ENCODE measurements at places on chromosomes 3 and 15. TPM values are rescaled to one million over a fixed set of nuclear protein-coding genes. Genes with fewer than 3 reads are reported as not detected.

Gene EPHB3
- 7.2 TPM for total RNA-seq

Gene TMEM212
- not detected for total RNA-seq

Gene NEK10
- 7.9 TPM for total RNA-seq

Gene HYAL1
- total RNA-seq, result 0.65 TPM

Gene SLC51A
- not detected for total RNA-seq

Gene CCR9
- total RNA-seq, result not detected

Gene PFKFB4
- 23.2 TPM for total RNA-seq

Gene GOLGA8S
- 0.32 TPM for total RNA-seq

Gene MGLL
- total RNA-seq, result 61.0 TPM

Gene GOLGA8T
- not detected for total RNA-seq

Gene CELSR3
- total RNA-seq, result 9.6 TPM

DNA sequence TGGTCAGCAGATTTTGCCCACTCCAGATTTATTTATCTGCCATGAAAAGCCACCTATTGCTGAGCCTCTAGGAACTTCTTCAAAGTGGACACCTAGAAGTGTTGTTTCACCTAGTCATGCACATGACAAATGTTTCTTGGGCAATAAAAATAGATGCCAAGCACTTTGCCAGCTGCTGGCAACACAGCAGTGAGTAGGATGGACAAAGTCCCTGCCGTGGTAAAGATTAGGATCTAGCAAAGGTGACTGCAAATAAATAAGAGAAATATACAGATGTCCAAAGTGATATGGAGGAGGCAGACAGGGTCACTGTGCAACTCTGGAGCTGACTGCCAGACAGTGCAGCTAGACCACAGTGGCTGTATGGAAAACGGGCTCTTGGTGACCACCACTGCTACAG, 137.9 kb downstream of the SUCLG2 start:
- DNase-seq, result no peak

- no peak for DNase-seq
These were observed 631.9 kb downstream of the RBMS3 start for GRCh38 chr3:29912600-29913288.

- no peak for DNase-seq
These were observed 368.7 kb downstream of the FOXP1 start for GRCh38 chr3:71214797-71215196.

DNA sequence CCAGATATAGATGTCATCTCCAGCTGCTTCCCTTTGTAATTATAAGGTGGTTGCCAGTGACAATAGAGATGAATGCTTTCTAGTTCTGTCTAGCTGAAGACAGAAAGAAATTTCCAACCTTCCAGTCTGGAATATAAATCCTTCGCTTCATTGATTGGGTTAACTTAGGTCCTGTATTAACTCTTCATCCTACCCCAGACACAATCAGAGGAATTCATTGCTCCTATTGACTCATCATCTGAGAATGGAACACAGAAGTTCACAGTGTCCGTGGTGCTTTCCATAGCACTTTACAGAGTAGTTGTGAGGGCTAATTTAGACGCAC, 241.4 kb downstream of the NFKBIZ start:
- DNase-seq, result no peak

- no peak for DNase-seq
These were observed 9.7 kb upstream of the TRANK1 start for GRCh38 chr3:36954452-36955134.

GRCh38 chr3:108171106-108171505, 51.1 kb downstream of the IFT57 start:
- no peak for DNase-seq

DNA sequence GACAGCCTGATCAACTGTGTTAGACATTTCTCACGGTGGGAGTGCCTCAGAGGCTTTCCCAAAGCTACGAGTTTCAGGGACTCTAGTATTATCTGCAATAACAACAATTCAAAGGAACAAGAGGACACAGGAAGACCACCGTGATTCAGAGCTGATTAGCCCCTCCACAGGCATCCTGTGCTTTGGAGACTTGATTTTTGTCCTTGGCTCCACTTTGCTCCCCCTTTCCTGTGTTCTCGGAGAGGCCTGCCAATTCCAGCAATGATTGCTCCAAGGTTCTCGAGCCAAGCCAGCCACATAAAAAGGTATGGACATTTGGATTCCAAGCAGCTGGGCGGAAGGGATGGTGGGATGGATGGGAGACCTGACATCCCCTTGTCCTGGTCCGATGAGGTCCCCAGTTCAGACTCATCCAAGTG, 14.3 kb downstream of the EHD4 start:
- no peak for DNase-seq

DNA sequence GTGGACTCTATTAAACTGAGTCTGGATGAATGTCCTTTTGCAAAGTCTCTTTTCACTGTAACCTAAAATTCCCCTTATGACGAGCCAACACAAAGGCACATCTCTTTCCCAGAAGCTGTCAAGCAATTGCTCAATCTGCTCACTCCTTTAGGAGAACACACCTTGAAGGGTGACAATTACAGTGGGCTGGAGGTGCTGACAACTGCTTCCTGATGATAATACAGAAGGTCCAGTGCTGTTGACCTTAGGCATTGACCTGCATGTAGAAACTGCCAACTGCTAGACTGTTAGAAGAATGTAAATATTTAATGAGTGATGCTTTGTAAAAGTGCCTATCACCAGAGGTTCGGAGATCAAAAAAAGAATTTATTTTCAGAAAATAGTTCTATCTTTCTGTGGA, 757.7 kb downstream of the GRM7 start:
- no peak for DNase-seq

GRCh38 chr3:82978368-82978767, 1216.9 kb upstream of the GBE1 start:
- no peak for DNase-seq

GRCh38 chr3:122609798-122610559, 32.5 kb downstream of the PARP15 start:
- DNase-seq, result no peak

DNA sequence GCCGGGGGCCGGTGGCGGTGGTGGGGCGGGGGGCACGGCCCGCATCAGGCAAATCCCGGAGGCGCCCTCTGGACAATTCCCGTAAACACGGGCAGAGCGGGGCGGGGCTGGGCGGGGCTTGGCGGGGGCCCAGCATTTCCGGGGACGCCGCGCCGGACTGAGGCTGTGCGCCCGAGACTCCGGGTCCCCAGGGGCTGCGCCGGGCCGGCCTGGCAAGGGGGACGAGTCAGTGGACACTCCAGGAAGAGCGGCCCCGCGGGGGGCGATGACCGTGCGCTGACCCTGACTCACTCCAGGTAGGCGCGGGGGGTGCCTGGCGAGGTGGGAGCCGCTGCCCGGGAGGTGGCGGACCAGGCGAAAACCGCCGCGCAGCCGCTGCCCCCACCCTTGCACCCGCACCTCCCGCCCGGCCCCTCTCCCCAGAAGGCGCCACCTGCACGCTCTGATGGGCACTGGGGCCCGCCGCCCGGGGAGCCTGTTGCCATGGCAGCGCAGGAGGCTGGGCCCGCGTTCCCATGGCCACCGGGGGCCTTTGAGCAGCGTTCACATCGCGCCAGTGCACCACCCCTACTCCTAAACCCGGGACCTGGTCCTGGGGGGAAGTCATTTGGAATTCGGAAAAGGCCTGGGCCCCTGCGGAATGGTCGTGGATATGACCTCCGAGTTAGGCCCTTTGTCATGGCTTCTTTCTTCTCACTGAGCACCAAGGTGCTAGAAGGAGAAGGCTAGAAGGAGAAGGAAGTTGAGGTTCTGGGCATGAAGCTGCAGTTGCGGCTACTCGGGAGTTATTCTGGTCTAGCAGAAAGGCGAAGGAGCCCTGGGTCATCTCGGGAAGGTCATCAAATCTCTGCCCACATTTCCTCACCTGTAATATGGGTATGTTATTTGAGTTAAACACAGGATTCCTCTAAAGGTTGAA, 16.1 kb upstream of the SEMA4B start:
- DNase-seq, result no peak

- DNase-seq, result no peak
These were observed 118.6 kb downstream of the ANO10 start for GRCh38 chr3:43503067-43503728.

GRCh38 chr15:55846116-55846707, 103.3 kb upstream of the PRTG start:
- DNase-seq, result no peak

- DNase-seq, result no peak
These were observed 29.9 kb downstream of the AP3S2 start for GRCh38 chr15:89863918-89864317.

DNA sequence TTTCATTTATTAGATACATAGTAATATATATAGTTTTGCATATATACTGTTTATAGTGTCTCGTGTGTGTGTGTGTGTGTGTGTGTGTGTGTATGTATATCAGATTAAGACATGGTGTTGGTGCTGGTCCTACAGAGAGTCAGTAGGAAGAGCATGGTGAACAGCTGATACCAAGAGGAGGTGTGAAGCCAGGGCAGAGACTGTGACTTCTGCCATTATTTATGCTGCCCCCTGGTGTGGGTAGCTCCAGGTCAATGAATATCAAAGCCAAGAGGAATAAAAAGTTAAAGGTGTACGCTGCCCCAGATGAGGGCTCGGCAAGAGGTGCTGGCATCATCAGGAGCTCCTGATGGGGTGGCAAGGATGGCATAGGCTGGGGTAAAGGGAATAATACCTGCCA, 299.5 kb upstream of the RASGRP1 start:
- no peak for DNase-seq

DNA sequence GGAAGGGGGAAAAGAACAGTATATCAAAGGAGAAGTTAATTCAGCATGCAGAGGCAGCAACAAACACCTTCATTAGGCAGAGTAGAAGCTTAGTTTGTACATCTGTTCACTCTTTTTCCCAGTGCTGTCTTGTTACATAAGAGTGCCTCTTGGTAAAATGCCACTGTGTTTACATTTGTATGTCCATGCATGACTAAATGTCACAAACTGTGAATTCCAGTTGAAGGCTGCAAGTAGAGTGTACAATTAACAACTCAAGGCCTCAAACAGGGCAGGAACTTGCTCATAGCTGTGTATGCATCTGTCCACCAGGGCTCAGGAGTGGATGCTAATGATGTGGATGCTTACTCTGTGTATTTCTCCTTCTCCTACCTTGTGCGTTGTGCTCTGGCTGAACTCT, 214.2 kb upstream of the TPM1 start:
- no peak for DNase-seq

DNA sequence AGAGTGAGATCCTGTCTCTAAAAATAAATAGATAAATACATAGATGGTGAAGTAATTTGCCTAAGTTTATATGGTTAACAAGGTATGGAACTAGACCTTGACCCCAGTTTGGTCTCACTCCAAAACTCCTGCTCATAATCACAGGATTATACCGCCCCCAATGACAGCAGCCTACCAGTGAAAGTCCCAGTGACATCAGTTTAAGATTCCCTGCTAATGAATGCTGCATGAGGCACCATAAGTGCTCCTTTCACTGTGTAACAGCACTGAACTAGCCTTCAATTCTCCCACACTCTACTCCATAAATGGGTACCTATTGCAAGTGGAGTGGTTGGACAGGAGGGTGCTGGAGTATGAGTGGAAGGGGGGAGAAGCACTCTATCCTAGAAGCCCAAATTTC, 23.7 kb upstream of the THSD4 start:
- no peak for DNase-seq

GRCh38 chr3:181757694-181758306, 46.1 kb downstream of the SOX2 start:
- DNase-seq, result no peak

GRCh38 chr3:169133178-169134161, 530.0 kb downstream of the MECOM start:
- DNase-seq, result no peak

GRCh38 chr3:57982561-57983243, 25.5 kb upstream of the FLNB start:
- no peak for DNase-seq

DNA sequence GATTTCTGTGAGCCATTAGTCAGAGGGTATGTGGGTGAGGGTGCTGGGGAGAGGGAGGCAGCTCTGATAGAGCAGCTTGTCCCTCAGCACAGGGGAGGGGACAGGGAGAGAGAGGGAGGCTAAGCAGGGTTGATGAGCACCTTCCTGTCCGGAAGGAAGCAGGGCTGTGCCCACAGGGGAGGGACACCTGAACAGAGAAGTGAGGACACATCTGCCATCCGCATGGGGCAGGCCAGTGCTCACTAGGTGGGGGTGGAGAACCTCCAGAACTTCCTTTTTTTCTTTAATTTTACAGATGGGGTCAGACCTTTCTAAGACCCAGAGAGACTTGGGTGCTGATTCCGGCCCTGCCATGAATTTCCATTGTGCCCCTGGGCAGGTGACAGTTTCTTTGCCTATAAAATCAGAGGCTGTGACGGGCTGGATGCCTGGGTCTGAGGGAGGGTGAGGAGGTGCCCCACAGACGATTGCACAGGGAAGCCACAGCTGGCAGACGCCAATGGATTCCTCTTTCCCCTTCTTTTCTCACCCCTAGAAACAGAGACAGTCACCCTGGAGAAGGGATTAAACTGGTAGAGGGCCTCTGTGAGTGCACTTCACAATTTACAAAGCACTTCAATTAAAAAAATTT, 4.1 kb upstream of the TGM5 start:
- DNase-seq, result no peak

- no peak for DNase-seq
These were observed 31.4 kb downstream of the GTF2E1 start for GRCh38 chr3:120773932-120774331.

DNA sequence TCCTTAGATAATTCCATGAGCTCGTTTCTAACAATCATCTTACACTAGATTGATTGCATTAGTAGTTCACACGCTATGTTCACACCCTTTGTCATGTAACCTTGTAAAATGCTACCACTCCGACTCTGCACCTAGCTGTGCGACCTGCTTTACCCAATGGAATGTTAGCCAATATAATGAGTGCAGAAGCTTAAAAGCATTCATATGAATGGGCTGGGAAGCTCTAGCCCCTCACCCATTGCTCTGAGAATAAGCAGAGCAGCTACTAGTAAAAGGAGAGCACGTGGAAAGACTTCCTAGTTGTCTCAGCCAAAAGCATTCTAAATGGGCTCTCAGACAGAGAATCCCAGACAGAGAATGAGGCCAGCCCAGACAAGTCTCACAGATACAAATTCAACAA, 410.6 kb upstream of the UBE2E2 start:
- DNase-seq, result no peak

GRCh38 chr3:73552700-73553099, 72.0 kb downstream of the PDZRN3 start:
- DNase-seq, result no peak

DNA sequence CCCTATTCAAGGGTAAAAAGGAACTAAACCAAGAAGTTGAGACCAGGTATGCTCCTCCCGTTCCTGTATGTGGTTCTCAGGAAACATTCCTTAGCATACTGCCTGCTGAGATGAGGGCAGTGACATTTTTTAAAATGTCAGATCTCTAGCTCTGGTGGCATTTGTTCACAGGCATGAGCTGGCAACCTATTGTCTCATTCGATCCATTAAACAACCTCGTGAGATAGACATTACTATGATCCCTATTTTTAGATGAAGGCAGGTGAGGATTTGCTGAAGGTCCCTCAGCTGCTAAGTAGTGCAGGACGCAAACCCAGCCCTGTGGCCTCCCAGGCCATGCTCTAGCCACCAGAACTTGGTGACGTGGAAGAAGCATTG, 74.9 kb downstream of the SIDT1 start:
- no peak for DNase-seq

DNA sequence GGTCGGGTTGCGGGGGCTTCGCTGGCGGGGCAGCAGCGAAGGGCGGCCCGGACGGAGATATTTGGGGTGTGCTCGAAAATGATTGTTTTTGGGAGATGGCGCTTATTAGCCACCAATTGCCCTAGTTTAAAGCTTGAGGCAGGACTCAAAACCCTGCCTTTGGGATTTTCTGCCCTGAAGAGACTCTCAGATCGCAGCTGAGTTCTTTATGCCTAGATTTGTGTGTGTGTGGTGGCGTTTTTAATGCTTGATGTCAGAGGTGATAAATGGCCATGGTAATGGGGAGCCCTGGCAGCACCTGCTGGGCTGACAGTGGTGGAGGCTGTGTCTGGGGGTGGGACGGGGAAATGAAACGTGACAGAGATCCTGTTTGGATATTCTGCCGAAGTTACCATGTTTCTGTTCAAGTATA, 604 bp downstream of the KCTD6 start:
- no peak for DNase-seq
